ENCODE measurements at places on chromosomes 6 and 20.

DNA sequence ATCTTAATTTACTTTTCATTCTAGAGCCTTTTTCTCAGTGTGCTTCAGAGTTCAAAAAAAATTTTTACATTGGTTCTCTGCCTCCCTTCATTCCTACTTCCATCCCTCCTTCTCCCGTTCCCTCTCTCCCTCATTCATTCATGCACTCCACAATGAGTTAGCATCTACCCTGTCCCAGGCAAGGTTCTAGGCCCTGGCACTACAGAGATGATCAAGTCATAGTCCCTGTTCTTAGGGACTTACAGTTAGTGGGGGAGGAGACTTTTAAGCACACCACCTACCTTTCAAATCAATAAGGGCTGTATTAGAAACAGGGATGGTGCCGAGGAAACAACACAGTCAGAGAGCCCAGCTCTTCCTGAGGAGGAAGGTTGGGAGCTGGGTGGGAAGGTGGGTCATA, 40.3 kb downstream of the MAP3K5 start:
- DNase-seq = no peak

GRCh38 chr6:161161889-161162624, 111.8 kb downstream of the AGPAT4 start:
- DNase-seq = no peak

GRCh38 chr6:161010418-161010817, 18.8 kb downstream of the MAP3K4 start:
- no peak for DNase-seq

DNA sequence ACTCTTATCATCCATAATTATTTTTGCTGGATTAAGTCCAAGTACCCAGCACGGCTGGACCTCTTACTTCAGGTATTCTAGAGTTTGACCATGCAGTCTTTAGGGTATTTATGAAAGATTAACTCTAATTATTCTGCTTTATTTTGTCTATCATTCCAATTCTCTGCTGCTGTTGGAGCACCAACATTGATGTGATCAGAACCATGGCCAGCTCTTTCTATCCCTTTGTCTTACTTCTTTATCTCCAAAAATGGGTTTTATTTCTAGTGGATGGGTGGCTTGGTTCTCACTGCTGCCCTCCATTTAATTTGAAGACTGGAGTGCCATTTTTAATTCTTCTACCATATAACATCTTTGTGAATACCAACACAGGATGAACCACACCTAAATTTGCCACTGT, 704.3 kb downstream of the FRK start:
- DNase-seq = no peak

- DNase-seq = no peak
These were observed 80.4 kb upstream of the ZNF184 start for GRCh38 chr6:27553123-27553904.

- DNase-seq = no peak
These were observed 367.6 kb upstream of the JAG1 start for GRCh38 chr20:11041396-11041795.

DNA sequence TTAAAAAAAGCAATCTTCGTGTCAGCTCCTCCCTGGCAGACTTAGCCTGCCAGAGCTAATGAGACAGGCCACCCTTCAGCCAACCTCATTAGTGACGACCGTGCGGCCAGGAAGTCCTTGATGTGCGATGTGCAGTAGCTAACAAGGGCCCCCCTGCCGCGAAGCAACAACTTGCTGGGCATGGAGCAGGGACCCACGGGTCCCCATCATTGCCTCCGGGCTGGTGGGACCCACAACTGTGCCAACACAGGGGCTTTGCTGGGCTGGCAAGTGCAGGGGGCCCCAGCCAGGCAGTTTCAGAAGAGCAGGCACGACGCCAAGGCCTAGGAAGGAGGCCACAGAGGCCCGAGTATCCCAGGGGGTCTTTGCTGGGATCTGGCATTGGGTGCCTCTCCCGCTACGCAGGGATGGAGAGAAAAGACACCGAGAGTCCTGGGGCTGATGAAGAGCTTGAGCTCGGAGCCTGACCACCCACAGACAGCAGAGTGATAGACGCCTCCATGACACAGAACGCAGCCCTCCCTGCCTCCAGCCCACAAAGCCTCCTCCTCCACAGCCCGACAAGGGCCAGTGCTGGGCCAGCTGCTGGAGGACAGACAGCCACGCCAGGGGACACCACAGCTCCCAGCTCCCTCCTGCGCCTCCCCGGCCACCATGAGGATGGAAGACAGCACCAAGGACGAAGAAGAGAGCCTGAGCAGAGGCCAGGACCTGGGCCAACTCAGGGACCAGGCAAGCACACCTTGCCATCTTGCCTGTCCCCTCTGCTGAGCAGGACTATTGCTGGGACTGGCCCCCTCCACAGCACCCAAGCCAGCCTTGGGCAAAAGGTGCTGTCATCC, 96.6 kb downstream of the YTHDF1 start:
- DNase-seq = no peak

DNA sequence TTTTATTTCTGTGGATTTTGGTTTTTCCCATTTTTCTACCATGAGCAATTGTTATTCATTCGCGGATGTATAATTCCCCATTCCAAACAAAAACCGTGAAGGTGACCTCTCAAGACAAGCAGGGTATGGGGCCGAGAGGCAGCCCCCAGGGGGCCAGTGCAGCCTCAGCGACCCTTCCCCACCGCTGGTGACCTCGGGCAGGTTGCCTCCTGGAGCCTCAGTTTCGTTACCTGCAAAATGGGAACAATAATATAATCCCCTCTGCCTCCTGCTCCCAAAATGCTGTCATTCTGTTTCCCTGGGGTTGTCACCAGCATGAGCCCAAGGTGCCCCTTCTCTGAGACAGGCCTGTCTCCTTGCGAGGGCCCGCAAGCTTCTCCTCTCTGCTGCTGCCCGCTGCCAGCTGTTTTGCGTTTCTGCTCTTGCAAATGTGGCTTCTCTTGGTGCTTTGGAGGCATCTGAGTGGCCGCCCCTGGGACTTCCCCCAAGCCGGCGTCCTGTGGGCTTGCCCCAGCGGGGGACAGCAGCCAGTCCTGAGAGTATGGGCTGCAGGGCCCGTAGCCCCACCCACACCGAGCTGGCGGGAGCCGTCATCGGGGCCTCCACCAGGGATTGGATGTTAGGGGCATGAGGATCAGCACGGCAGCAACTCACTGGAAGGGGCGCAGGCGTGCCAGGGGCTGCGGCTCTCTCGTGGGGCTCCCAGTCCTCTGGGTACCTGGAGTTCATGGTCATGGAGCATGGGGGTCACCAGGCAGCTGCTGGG, 161.9 kb downstream of the TAF4 start:
- DNase-seq = no peak

DNA sequence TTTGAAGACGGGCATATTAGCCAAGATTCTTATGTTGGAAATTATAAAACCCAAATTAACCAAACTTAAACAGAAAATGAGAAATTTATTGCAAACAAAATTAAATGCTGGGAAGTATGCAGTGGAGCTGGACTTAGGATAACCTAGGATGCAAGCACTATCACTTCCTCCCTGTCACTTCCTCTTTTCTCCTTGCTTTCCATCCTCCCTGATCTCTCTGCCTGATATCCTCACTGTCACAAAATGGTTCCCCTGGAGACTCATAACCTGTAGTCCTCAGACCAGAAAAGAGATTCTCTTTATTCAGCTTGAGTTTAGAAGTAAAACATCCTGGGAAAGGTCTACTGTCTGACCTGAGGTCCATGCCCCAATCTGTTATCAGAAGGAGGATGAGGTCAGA, 7.4 kb upstream of the KLHL32 start:
- DNase-seq = no peak

DNA sequence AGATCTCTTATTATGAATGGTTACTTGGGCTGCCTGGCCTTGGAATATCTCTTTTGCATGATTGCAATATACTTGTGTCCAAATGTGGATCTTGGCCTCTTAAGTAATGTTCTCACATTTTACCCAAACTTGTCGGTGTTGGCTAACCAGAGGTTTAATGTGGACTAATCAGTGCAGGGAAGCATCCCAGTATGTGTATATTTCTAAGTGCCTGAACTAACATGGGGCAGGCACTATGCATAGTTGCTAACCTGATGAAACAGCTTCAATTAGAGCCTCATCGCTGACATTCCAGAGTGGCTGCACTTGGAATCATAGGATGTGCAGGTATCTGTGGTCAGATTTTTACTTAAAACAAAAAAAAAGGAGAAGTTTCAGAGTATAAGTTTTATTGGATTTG, 160.0 kb downstream of the PDE7B start:
- DNase-seq = no peak

- DNase-seq = no peak
These were observed 9.1 kb downstream of the GRIK2 start for GRCh38 chr6:101402622-101403031.

DNA sequence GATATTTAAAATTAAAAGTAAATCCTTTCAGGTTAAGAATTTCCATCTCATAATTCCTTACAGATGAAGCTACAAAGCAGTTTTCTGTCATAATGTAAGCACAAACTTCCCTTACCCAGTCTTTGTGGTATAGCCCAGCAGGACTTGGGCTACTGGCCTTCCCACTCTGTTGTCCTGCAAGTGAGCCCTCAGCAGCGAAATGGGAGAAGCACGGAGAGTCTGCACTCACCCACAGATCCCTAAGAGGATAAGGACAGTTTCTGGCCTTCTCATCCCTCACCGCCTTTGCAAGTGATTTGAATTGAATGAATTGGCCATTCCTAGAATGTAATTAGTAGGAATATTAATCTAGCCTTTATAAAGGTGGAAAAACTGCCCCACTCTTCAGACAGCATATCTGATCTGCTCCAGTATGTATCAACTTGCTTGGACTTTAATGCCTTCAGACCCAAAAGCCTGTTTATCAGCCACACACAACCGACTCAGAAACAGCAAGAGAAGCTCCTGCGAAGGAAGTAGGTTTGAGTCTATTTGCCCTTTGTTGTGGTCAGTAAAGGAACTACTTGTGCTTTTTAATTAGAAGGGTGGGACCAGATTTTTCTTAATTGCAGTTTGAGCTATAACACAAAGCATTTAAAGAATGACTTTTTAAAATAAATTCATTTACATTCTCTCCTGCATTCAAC, 29.9 kb upstream of the PRDM1 start:
- DNase-seq = no peak

DNA sequence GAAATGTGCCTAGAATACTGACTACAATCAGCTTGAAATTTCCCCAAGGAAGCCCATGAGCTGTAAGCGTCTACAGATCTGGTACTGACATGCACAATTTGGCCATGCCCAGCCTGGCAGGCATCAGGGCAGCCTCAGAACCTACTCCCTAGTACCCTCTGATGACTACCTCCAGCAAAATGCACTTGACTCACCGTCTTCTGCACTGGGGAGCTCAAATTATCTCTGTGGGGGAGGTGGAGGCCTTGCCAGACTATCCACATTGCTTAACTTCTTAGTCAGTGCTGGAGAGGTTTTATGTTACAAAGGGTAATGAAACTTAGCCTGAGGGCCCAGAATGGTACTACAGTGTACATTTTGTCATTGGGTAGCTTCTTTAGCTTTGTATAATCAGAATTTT, 126.0 kb upstream of the ADGRF1 start:
- no peak for DNase-seq

GRCh38 chr6:135372758-135373157, 124.8 kb downstream of the AHI1 start:
- DNase-seq = no peak

DNA sequence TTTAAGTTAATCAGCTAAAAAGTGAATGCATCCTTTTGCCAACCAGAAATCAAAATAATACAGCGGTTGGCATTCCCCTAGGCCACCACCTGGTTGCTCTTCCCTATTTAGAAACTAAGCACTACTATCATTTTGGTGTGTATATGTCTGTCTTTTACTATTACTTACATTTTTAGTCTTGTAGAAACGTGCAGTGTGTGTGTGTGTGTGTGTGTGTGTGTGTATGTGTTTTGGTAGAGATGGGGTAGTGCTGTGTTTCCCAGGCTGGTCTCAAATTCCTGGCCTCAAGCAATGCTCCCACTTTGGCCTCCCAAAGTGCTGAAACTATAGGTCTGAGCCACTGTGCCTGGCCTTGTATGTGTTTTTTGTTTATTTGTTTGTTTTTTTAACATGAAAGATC, 27.4 kb downstream of the MYO6 start:
- DNase-seq = no peak

- no peak for DNase-seq
These were observed 493.7 kb upstream of the SULF2 start for GRCh38 chr20:48278961-48279481.

GRCh38 chr6:111770263-111771093, 102.8 kb downstream of the FYN start:
- DNase-seq = no peak

- DNase-seq = no peak
These were observed 2.7 kb upstream of the DLL1 start for GRCh38 chr6:170293341-170294231.

DNA sequence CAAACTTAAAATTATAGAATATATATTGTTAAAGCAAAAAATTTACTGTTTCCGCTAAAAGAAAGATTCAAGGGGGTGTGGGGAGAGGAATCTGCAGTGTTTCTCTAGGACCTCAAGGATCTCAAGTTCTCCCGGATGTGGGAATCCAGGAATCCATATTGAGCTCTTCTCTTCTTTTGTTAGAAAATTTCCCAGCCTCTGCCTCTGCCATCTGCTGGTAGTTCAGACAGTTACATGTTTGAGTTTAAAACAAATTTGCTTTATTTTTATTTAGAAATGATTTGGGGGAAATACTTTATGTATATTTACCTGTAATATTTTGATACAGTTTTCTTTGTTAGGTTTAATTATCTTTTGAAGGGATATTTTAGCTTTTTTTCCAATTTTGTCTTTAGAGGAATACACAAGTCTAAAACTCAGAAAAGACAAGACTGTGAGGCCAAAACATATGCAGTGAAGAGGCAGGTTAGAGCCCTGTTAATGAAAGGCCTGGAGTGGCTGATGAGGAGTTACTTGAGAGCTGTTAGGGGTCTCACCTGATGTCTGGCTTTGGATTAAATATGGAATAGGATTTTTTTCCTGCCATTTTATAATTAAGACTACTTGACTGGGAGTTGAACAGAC, 268.8 kb downstream of the ARID1B start:
- no peak for DNase-seq

DNA sequence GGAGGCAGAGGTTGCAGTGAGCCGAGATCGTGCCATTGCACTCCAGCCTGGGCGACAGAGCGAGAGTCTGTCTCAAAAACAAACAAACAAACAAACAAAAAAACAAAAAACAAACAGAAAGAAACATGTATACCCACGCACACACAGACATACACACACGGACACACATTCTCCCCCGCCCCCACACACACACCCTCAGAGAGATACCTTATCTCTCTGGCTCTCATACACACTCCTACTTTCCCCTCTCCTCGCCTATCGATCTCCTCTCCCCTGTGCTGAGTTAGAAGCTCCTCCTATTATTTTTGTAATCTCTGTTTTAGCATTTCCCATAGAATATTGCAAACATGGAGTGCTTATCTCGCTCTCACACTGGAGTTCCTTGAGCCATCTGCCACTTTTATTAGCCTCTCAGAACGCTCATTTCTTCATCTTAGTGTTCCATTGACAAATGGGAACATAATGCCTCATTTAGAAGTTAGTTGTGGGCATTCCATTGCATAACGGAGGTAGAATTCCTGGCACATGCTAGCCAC, 144.2 kb upstream of the CITED2 start:
- no peak for DNase-seq

GRCh38 chr20:50460608-50461267, 49.4 kb upstream of the PTPN1 start:
- no peak for DNase-seq
